ENCODE measurements at places on chromosomes 12 and 14. TPM values are rescaled to one million over a fixed set of nuclear protein-coding genes. Genes with fewer than 3 reads are reported as not detected.
A peak's percentile ranks its signal among the peaks of the same experiment; 100 is the strongest.

GRCh38 chr14:22689199-22689598 is 45.0 kb upstream of the OR6J1 start:
- H3K4me3 ChIP-seq: no peak overlapping the region
- no peaks in the 10 kb centered on the region for H3K36me3 ChIP-seq
- peak; percentile 89 for DNase-seq
- H3K27ac ChIP-seq: no peak overlapping the region

ZFHX2 gene
- 1.4 TPM for total RNA-seq

DNA sequence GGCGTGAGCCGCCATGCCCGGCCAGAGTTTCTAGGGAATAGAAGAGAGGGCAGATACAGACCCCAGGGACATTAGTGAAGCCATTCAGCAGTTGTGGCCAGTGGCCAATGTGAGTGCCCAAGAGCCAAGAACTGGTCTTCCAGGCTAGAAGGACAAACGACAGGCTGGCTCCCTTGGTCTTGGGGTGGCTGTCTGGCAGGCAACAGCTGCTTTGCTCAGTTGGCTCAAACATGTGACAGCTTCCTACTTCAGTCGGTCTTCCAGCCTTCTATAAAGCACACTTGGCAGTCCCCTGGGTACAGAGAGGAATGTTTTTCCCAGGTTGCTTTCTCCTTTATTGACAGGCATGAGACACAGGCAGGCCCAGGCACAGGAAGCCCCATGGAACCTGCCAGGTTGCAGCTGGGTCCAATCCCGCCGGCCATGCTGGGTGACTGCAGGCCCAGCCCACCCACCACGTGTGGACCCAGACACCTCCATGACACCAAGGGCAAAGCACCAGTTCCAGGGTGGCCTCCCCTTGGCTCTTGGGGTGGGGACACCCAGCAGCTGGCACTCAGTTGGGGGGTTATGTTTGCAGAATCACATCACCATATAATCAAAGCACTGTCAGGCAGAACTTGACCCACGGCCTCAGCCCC is 15.4 kb downstream of the CHGA start:
- no peak overlapping the region for H3K4me3 ChIP-seq
- no peak overlapping the region for H3K27ac ChIP-seq
- no peaks in the 10 kb centered on the region for H3K36me3 ChIP-seq
- peaks cover 8% of the 10 kb centered on the region for H3K4me1 ChIP-seq
- DNase-seq: no peak
- no peaks in the 10 kb centered on the region for H3K27me3 ChIP-seq

- no peak for DNase-seq
- no peak overlapping the region for H3K27ac ChIP-seq
- no peaks in the 10 kb centered on the region for H3K36me3 ChIP-seq
- no peak overlapping the region for H3K4me3 ChIP-seq
Observed at GRCh38 chr14:25843481-25844470, 754.1 kb downstream of the NOVA1 start.

GRCh38 chr14:88229428-88229827 is 93.6 kb downstream of the KCNK10 start:
- no peak overlapping the region for H3K4me3 ChIP-seq
- no peaks in the 10 kb centered on the region for H3K36me3 ChIP-seq
- H3K27ac ChIP-seq: no peak overlapping the region
- H3K27me3 ChIP-seq: no peaks in the 10 kb centered on the region
- H3K4me1 ChIP-seq: peaks cover 6% of the 10 kb centered on the region
- DNase-seq: peak; percentile 20

- no peak overlapping the region for H3K4me3 ChIP-seq
- H3K4me1 ChIP-seq: peaks cover 16% of the 10 kb centered on the region
- no peaks in the 10 kb centered on the region for H3K27me3 ChIP-seq
- H3K36me3 ChIP-seq: no peaks in the 10 kb centered on the region
- no peak overlapping the region for H3K27ac ChIP-seq
- peak; percentile 43 for DNase-seq
Observed at GRCh38 chr12:26719852-26720251, 113.1 kb downstream of the ITPR2 start.

DNA sequence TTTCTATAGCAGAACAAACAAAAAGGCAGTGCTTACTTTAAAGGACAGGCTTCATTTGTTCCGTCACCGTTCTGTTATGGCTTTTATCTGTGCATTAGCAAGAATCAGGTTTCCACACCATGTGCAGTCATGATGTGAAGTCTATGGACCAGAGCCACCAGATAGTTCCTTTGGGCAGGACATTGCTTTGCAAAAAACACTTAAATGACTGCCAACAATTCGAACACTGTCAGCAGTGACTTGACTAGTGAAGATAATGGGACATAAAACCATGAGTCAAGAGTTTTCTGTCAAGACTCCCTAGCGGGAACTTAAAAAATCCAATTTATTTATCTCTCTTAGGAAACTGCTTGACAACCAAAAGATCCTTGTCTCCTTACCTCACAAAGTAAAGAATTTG is 80.3 kb downstream of the NKX2-1 start:
- H3K27ac ChIP-seq: no peak overlapping the region
- H3K4me3 ChIP-seq: no peak overlapping the region
- no peaks in the 10 kb centered on the region for H3K4me1 ChIP-seq
- H3K36me3 ChIP-seq: no peaks in the 10 kb centered on the region

GPX2 gene
- total RNA-seq: 4.3 TPM

DNA sequence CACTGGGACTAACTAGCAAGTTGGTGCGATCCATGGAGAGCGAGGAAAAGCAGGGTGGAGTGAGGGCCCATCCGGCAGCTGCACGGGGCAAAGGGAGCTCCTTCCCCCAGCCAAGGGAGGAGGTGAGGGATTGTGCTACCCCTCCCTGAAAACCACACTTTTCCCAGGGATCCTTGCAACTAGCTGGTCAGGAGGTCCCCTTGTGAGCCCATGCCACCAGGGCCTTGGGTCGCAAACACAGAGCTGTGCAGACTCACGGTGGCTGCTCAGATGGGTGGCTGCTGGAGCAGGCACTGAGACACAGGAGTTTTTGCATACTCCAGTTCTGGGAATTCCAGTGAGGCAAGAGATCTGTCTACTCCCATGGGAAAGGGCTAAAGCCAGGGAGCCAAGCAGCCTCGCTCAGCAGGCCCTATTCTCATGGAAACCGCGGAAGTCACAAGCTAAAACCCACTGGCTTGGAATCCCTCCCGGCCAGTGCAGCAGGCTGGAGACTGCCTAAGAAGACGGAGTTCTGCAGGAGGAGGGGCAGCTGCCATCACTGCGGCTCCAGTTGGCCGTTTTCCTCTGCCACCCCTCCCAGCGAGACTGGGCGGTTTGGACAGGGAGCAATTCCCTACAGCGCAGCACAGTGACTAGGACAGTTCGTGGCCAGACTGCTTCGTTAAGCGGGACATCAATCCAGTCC is 10.9 kb upstream of the ZNF705A start:
- H3K4me3 ChIP-seq: no peak overlapping the region
- H3K4me1 ChIP-seq: no peaks in the 10 kb centered on the region
- no peaks in the 10 kb centered on the region for H3K27me3 ChIP-seq

- no peaks in the 10 kb centered on the region for H3K36me3 ChIP-seq
- no peak overlapping the region for H3K27ac ChIP-seq
- no peak for DNase-seq
- H3K27me3 ChIP-seq: peaks cover 42% of the 10 kb centered on the region
- no peak overlapping the region for H3K4me3 ChIP-seq
Observed at GRCh38 chr14:59831121-59831730, 39.4 kb downstream of the RTN1 start.

DNA sequence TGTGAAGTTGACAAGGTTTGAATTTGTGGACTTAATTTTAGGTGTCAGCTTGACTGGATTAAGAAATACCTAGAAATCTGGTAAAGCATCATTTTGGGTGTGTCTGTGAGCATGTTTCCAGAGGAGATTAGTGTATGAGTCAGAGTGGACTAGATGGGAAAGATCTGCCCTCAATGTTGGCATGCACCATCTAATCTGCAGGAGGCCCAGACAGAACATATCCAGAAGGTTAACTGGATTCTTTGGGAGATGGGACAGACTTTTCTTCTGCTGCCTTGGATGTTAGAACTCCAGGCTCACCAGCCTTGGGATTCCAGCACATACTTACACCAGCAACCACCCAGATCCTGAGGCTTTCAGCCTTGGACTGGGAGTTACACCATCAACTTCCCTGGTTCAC is 14.1 kb downstream of the SGPP1 start:
- H3K4me1 ChIP-seq: peaks cover 15% of the 10 kb centered on the region
- no peaks in the 10 kb centered on the region for H3K27me3 ChIP-seq
- no peak overlapping the region for H3K4me3 ChIP-seq
- peak; percentile 76 for DNase-seq

- H3K27ac ChIP-seq: no peak overlapping the region
- H3K36me3 ChIP-seq: no peaks in the 10 kb centered on the region
- no peak overlapping the region for H3K4me3 ChIP-seq
- H3K27me3 ChIP-seq: no peaks in the 10 kb centered on the region
- DNase-seq: no peak
Observed at GRCh38 chr14:94685166-94685581, 73.0 kb downstream of the SERPINA3 start.

B3GNT4 gene
- 4.0 TPM for total RNA-seq

STYK1 gene
- total RNA-seq: 8.6 TPM

DNA sequence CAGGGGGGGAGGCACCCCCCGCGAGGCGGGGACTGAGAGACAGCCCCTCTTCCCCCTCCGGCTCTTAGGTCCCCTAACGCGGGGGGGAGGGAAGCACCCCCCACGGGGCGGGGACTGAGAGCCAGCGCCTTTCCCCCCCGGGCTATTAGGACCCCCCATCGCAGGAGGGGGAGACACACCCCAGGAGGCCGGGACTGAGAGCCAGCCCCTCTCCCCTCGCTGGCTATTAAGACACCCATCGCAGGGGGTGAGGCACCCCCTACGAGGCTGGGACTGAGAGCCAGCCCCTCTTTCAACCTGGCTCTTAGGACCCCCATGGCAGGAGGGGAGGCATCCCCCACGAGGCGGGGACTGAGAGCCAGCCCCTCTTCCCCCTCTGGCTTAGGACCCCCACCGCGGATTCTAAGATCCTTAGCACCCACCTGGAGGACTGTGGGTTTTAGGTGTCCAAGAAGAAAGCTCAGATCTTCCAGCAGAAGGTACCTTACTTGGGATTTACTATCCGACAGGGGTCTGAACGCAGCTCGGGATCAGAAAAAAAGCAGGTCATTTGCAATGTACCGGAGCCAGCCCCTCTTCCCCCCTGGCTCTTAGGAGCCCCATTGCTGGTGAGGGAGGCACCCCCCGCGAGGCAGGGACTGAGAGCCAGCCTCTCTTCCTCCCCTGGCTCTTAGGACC is 197.8 kb upstream of the PZP start:
- no peak overlapping the region for H3K27ac ChIP-seq
- no peak for DNase-seq
- no peaks in the 10 kb centered on the region for H3K27me3 ChIP-seq
- no peak overlapping the region for H3K4me3 ChIP-seq

DNA sequence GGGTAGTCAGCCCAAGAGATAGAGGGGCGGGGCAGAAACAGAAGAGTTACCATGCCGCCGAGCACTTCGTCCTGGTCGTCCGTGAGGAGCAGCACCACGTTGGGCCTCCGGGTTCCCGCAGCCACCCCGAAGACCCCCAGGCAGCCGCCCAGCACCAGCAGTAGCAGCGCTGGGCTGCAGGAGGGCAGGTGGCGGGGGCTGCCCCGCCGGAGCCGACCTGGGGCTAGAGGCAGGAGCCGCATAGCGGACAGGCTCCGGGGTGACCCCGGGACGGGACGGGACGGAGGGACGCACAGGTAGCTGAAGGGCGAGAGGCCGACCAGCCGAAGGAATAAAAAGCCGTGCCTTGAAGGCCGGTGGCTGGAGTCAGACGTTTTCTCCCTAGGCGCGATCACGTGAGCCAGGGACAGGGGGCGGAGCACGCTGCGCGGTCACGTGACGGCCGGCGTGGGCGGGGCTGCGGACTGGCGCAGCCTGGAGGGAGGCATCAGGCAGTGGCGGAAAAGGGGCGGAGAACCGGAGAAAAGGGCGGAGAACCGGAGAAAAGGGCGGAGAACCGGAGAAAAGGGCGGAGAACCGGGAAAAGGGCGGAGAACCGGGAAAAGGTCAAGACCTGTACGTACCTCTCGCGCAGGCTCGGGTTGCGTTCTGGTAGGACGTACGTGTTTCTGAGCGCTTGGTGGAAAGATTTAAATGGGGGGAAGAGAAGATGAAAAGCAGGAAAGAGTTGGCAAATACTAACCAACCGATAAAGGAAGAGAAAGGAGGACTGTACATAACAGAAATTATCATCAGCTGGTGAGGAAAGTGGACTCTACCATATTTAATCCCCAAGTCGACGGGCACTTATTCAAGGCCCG is at the start of gene GNS:
Gene GNS (minus strand): TSS at position 372 of the 860 bp plus-strand sequence. CDS start 130 bp downstream, at position 242.
- no peaks in the 10 kb centered on the region for H3K27me3 ChIP-seq
- H3K4me1 ChIP-seq: peaks cover 14% of the 10 kb centered on the region
- no peaks in the 10 kb centered on the region for H3K36me3 ChIP-seq
- H3K27ac ChIP-seq: peak within 1 kb of the TSS; percentile 36
- H3K4me3 ChIP-seq: peak within 1 kb of the TSS; percentile 97
- DNase-seq: peak; percentile 96

DNA sequence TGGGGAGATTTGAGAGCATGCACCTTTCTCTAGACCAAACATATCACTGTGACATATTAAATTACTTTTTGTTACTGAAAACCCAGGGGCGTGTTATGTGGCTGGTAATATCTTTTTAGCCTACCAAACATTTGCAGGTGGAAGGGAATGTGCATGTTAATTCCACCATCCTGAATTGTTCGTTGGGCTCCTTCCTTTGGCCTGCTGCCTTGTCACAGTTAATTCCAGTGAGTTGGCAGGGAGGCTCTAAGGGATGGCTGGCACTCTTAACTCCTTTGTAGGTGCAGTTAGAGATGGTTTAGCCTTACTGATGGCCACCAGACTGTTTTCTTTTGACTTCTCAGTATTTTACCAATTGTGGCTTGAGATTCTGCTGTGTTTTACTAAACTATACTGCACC is 64.5 kb downstream of the DIP2B start:
- H3K4me3 ChIP-seq: no peak overlapping the region
- no peak overlapping the region for H3K27ac ChIP-seq

ZNF891 gene
- total RNA-seq: 0.98 TPM

DNA sequence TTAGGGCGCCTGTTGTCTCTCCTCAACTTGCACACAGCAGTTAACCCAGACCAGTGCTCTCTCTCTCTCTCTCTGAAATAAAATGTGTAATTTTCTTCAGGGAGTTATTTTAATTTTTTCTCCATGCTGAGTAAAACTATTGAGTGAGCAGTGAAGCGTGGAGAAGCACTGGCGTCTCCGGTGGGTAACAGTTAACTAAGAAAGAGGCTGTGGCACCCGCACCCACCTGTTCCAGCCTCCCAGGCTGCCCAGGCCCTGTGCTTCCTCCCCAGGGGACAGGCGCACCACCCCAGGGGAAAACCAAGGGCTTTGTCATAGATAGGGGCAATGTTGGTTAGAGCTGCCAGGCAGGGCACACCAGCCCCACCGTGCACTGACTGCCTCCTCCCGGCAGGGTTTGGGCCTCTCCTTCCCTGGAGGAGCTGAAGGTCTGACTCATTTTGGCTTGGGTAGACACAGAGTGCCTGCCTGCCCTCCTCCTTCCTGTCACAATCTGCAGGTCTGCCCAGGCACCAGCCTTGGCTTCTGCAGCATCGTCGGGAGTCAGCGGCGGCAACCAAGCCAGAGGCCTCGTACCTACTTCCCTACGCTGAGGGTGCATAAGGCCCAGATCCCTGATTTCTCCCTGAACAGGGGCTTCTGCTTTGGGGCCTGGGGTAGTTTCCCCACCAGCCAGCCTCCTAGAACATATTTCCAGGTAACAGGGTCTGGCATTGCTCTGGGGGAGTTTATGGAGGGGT is 3.9 kb downstream of the HOXC5 start:
- no peak overlapping the region for H3K4me3 ChIP-seq
- no peak overlapping the region for H3K27ac ChIP-seq
- DNase-seq: peak; percentile 83
- no peaks in the 10 kb centered on the region for H3K36me3 ChIP-seq
- H3K27me3 ChIP-seq: no peaks in the 10 kb centered on the region

KCNK10 gene
- total RNA-seq: not detected

GRCh38 chr14:21860172-21860571 is 186.6 kb upstream of the OR4E1 start:
- DNase-seq: peak; percentile 40
- no peaks in the 10 kb centered on the region for H3K36me3 ChIP-seq
- H3K27me3 ChIP-seq: peaks cover 59% of the 10 kb centered on the region
